ENCODE measurements at places on chromosomes 4 and X.

DNA sequence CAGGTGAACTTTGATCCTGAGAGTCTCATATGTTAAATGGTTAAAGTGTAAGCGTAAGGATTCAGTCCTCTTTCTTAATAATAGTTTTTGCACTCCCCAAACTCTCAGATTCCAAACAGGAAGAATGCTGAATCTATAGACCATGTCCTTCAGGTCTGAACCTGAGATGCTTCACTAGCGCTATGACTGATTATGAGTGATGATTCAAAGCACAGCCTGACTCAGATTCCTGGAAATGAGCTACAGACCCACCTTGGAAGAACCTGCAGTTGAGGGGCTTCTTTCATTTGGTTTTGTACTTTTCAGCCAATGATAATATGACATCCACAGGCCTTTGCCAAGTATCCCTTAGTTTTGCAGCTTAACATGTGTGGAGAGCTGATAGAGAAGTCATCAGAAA is 1.4 kb downstream of the EDNRA start:
- no peak for DNase-seq

GRCh38 chr4:160276785-160277325 is 1174.0 kb downstream of the RAPGEF2 start:
- DNase-seq, result no peak

- no peak for DNase-seq
These were observed 500.2 kb downstream of the STIM2 start for GRCh38 chr4:27360790-27361267.

GRCh38 chr4:128590773-128591172 is 218.7 kb upstream of the JADE1 start:
- no peak for DNase-seq

- no peak for DNase-seq
These were observed 241.3 kb downstream of the CFAP299 start for GRCh38 chr4:80576796-80577195.

DNA sequence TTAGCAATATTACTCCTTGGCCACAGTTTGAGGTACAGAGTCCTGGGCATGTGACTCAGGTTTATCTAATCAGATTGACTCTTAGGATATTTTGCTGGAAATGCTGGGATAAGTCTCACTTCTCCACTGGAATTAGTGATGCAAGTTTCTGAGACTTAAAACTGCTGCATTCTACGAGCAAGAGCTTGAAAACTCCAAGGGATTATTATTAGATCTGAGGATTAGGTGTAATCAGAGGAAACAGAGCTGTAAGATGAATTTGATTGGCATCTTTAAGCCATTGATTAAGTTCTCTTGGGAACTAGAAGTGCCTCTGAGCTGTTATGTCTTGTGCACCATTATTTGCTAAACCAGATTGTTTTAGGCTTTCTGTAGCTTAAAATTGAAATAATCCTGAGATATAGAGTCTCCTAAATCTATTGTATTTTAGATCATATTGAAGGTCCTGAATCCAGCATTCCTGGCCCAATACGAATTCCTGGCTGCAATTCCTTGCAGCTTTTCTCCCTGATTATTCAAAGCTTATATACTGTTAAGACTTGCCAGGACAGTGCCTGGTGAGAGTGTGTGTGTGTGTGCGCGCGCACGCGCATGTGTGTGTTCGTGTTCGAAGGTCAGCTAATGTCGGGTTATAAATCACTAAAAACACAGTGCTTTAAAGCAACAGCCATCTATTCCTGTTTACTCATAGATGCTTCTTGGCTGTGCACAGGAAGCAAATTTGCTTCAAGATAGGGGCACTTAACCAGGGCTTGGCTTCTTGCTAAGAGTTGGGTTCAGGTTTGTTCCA is 735.1 kb downstream of the STIM2 start:
- DNase-seq, result no peak

DNA sequence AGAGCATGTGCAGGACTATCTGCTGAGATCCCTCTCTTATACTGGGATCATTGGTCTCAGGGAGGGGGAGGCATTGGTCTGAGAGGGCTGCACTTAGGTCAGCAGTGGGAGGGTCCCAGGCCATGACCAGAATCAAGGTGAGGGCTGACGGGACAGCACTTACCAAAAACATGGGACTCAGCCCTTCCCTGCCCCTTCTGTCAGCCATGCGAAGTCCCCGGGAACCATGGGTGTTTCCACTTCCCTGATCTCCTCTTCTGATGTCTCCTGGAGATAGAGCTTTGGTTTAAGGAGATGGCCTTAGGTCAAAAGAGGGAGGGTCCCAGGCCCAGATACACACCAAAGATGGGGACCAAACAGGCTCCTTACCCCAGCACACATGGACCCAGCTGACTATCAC is 12.9 kb upstream of the HSFX1 start:
- DNase-seq, result no peak

- no peak for DNase-seq
These were observed 51.8 kb downstream of the KCNIP4 start for GRCh38 chr4:21896767-21897166.

- no peak for DNase-seq
These were observed 76.2 kb downstream of the UNC5C start for GRCh38 chr4:95472534-95472933.

DNA sequence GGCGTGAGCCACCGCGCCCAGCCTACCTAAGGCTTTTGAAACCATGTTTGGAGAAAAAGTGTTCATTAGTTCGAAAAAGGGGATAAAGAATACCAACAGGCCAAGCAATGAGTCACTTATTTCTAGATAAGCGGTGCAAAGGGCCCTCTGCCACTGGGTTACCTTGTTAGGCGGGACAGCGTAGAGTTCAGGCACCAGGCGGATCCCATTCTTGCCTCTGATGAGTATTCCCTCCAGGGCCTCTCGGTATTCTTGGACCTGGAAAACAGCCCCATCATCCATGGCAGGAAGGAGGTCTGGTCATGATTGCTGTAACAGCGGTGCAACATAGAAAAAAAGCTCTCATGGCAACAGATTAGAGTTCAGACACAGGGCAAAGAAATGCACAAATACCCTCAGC is 48.0 kb downstream of the PHKA2 start:
- no peak for DNase-seq

Data from stimulated activated CD4-positive, alpha-beta T cell treated with anti-CD3 and anti-CD28 coated beads, Interleukin-1b, Interleukin-23, amount 100 ng/mL, for 4 hours (primary cell).